Natural killer cell (primary cell): ENCODE measurements at places on chromosomes 11 and 22. TPM values are rescaled to one million over a fixed set of nuclear protein-coding genes. Genes with fewer than 3 reads are reported as not detected.

The YPEL1 gene
- 59.9 TPM for total RNA-seq

The ARRB1 gene
- total RNA-seq: 128 TPM

The CABP7 gene
- 0.93 TPM for total RNA-seq

The SMC1B gene
- total RNA-seq: 0.09 TPM

The HORMAD2 gene
- total RNA-seq: not detected

The IL18BP gene
- total RNA-seq: 27.2 TPM
